ENCODE measurements at places on chromosomes 6 and 20. TPM values are rescaled to one million over a fixed set of nuclear protein-coding genes. Genes with fewer than 3 reads are reported as not detected.

Gene SPTLC3
- total RNA-seq: not detected

Gene TNFAIP3
- total RNA-seq: 4.4 TPM

Gene GSTA2
- total RNA-seq: not detected

Gene HNF4A
- not detected for total RNA-seq

Gene RNF114
- 279 TPM for total RNA-seq

Gene SLC22A23
- 38.3 TPM for total RNA-seq

Data from GM23338 (cell line).